ENCODE measurements at places on chromosomes 3 and 15.

- DNase-seq: no peak
Observed at GRCh38 chr3:47747558-47747957, 34.1 kb downstream of the SMARCC1 start.

DNA sequence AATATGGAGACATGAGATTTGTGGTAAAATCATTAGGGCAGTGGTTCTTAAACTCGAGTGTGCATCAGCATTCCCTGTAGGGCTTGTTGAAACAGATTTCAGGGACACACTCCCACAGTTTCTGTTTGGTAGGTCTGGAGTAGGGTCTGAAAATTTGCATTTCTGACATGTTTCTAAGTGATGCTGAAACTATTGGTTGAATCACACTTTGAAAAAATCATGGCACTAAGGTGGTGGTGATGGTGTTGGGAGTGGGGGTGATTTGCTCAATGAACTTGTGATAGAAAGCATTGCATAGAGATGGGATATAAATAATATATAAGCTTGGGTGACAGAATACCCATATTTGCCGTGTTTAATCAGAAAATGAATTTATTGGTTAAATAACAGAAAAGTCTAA is 11.3 kb downstream of the MITF start:
- no peak for DNase-seq

GRCh38 chr3:126578702-126579101 is 20.0 kb upstream of the C3orf22 start:
- DNase-seq: no peak

DNA sequence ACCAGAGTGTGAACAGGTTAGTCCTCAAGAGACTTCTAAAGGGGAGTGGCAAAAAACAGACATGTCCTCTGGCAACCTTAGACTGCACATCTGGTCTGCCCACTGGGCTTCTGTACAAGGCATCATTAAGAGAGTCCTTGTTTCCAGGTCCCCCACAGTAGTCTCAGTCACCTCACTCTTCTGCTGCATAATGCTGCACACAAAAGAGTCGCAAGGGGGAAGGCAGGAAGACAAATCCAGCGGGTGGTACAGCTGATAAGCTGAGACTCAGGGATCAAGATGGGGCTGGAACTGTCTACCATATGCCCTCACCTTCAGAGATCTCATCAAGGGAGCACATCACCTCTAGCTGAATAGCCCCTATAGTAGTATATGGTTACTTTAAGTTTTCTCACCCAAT is 27.4 kb upstream of the RPS17 start:
- no peak for DNase-seq

DNA sequence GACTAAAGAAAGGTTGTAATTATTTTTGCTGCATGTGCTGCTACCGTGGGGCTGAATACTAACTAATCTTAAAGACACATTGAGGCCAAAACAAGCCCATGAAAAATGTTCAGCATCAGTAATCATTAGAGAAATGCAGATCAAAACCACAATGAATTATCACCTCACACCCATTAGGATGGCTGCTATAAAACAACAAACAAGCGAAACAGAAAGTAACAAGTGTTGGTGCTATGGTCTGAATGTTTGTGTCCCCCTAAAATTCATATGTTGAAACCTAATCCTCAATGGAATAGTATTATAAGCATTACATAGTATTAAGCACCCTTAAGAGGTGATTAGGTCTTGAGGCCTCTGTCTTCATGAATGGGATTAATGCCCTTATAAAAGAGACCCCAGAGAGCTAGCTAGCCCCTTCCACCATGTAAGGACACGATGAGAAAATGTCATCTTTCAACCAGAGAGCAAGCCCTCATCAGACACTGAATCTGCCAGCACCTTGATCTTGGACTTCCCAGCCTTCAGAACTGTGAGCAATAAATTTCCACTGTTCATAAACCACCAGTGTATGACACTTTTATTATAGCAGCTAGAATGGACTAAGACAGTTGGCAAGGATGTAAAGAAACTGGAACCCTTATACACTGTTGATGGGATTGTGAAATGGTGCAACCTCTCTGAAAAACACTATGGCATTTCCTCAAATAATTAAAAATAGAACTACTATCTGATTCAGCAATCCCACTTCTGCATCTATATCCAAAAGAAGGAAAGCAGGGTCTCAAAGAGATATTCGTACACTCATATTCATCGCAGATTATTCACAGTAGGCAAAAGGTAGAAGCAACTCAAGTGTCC is 76.1 kb downstream of the REC114 start:
- DNase-seq: no peak

DNA sequence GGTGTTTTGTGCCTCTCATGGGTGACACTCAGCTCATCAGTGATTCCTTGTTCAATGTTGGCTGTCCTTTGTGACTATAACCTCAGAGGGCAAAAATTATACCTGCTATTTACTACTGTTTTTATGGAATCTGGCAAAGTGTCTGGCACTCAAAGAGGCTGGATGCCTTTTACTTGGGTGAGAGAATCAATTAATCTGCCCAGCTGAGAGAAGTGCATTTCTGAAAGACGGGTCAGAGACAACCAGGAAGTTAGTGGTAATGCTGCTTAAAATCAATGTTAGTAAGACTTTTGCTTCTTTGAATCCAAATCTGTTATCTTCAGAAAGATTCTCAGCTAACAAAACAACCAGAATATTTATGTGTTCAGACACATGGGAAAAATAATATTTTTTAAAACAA is 436.2 kb upstream of the SUCLG2 start:
- no peak for DNase-seq

GRCh38 chr3:63067999-63068645 is 192.9 kb upstream of the CADPS start:
- DNase-seq: no peak

GRCh38 chr3:130916507-130917167 is 22.8 kb downstream of the ATP2C1 start:
- no peak for DNase-seq

- DNase-seq: no peak
Observed at GRCh38 chr3:156098437-156099035, 21.8 kb upstream of the KCNAB1 start.

DNA sequence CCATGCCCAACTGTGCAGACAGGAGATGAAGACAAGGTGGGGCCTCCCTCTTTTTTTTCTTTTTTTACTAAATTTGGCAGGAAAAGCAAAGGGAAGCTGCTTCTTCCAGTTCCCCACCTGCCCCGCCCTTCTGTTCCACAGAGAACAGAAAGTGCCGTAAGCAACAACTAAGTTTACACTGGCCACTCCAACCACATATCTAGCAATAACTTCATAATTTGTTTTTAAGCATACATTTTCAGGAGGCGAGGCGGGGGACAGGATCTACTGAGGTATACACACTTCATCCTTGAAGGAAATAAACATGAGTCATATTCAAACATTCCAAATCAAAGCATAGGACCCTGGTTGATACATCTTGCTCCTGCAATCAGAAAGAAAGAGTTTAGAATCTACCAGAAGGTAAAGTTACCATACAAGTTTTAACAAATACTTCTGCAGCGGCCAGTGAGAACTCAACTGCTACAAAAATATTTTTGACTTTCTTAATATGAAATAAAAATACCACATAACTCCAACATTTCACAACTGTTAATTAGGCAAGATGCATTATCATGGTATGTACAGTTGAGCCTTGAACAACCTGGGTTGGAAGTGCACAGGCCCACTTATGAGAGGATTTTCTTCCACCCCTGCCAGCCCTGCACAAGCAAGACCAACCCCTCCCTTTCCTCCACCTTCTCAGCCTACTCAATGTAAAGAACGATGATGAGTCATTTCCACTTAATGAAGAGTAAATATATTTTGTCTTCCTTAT is 50.7 kb downstream of the FOXP1 start:
- no peak for DNase-seq

DNA sequence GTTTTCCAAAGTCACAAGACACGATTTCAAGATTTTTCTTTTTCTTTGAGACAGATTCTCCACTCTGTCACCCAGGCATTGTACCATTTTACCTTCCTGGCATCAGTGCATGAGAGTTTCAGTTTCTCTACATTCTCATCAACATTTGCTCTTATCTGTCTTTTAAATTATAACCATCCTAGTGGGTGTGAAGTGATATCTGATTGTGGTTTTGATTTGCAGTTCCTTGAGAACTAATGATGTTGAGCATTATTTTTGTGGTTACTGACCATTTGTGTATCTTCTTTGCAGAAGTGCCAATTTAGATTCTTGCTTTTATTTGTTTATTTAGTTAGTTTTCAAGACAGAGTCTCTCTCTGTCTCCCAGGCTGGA is 41.2 kb downstream of the ADIPOQ start:
- no peak for DNase-seq

DNA sequence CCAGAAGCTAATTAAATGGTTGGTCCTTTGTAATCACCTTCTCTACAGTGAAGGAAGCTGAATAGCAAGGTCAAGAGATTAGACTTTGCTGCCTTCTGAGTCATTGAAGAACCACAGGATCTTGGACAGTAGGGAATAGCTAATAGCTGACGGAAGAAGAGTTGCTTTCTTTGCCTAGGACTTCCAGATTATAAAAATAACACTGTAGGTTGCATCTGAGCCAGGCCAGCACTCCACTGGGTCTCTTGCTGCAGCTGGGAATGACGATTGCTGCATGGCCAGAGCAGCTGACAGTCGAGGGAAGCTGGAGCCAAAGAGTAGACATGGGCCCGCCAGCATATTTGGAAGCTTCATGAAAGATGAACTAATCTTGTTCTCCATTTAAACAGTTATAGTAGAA is 81.5 kb upstream of the KCNMB2 start:
- DNase-seq: no peak

DNA sequence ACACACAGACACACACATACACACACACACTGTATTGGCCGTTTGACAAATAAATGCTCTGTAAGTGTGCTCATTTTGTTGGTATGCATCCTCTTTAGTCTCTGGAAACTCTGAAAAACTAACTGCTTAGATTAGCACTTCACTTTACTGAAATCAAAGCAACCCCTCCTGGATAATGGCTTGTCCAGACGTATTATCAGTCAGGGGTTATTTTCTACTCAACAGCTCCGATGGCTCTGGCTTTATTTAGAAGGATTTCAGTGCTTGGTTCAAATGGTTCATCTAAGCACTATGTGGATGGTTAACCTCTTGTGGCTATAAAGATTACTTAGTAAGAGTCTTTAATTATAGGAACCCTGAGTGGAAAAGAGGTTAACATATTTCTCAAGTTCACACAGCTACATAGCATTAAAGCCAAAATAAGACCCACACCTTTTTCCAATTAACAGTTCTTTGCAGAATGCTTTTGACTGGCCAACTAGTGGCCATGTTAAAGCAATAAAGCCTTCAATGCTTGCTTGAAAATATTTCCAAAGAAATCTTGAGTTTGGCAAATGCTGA is 516.1 kb upstream of the NAALADL2 start:
- no peak for DNase-seq

DNA sequence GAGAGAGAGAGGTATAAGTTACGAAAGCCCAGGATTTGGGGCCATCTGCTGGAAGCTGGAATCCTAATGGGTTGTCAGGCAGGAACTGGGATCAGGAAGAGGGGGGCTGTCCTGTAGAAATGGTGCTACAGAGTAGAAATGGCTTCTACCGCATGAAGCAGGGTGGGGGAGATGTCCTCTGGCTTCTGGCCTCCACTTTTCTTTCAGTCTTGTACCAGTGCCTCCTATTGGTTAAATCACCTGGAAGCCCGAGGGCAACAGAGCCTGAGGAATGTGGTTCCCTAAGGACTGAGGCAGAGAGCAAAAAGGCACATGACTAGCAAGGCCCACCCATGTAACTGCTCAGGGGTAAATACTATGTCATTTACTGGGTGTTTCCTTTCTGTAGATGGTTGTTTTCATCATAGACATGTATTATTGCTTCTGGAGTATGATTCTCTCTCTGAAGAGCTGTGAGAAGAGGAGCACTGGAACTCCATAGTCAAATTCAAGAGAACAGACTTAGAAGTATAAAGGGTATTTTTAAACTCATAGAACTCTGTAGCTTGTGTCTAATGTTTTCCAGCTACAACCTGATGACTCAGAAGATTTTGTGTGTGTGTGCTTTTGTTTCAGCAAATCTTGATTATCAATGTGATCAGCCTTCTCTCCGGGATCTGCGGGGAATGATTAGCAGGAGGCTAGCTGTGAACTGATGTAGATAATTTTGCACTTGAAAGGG is 20.2 kb upstream of the MITF start:
- DNase-seq: no peak

DNA sequence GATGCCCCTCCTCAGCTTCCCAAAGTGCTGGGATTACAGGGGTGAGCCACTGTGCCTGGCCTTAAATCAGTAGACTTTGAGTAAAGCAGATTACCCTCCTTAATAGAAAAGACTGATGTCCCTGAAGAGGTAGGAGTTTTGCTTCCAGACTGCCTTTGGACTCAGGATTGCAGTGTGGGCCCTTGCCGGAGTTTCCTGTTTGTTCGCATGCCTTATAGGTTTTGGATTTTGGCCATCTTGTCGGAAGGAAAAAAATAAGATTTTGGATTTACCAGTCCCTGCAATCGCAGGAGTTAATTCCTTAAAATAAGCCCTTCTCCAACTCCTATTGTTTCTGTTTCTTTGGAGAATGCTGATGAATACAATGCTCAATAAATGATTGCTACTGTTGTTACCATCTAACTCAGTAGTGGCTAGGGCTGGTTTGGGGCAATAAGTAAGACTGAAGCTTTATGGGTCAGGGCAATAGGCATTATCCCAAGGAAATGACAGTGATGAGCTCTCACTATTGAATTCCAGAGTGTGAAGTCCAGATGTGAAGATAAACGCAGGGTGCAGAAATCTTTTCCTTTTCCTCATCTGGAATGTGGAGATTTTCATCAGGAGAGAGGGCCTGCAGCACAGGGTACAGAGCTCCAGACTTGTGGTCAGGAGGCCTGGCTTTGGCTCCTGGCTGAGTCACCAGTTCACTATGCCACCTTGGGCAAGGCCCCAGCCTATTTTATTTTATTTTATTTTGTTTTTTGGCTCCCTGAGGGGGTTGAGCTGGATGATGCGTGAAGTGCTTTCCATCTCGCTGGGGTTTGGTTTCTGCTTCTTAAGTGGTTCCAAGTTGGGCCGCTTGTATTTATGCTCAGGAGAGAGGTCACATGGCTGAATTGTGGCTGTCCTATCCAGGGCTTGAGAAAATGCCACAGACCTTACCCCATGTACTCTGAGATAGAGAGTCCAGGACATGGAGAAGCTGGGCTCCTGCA is 25.3 kb downstream of the FOXL2 start:
- DNase-seq: no peak

GRCh38 chr3:115699706-115700105 is 76.4 kb downstream of the GAP43 start:
- DNase-seq: no peak
